ENCODE measurements at places on chromosomes 2 and 18.
A peak's percentile ranks its signal among the peaks of the same experiment; 100 is the strongest.

- DNase-seq: no peak
These were observed 117.8 kb downstream of the WDSUB1 start for GRCh38 chr2:159168707-159169106.

DNA sequence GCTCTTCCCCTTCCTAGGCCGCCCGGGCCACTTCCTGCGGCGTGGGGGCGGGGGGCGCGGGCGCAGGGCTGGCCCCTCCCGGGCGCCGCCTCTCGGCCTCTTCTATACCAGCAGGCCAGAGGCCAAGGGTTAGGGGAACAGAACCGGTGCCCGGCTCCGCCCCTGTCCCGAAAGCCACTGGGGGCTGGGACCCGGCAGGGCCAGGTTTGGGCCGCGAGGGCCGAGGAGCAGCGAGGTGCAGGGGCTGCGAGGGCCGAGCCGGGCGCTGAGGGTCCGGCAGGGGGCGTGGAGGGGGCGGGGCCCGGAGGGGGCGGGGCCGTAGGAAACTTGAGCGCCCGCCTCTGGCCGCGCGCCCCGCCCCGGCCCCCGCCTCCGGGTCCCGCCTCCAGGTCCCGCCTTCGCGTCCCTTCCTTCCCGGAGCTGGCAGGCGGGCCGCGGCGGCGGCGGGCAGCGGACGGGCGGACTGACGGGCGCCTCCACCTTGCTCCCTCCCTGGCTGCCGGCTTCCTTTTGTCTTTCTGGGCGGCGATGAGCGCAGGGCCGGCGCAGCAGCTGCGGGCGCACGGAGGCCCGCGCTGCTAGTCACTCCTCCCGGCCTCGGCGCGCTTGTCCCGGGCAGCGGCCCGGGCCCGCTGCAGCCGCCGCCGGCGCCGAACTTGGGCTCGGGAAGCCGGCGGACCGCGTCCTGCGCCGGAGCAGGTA, at the start of gene HPCAL1:
TSS of gene HPCAL1 (plus strand) at position 426 of the 702 bp plus-strand sequence. CDS start 116,854 bp downstream, outside the sequence.
- DNase-seq: peak; percentile 77

GRCh38 chr2:175576270-175576669, 394.8 kb upstream of the ATP5MC3 start:
- DNase-seq: no peak

- no peak for DNase-seq
These were observed 2.5 kb downstream of the CD8A start for GRCh38 chr2:86788165-86788564.

- DNase-seq: no peak
These were observed 167.0 kb downstream of the MYO5B start for GRCh38 chr18:50027996-50028395.

- DNase-seq: no peak
These were observed 69.4 kb downstream of the TXNL1 start for GRCh38 chr18:56568986-56569385.

GRCh38 chr2:217466805-217467204, 536.0 kb downstream of the TNS1 start:
- DNase-seq: no peak

GRCh38 chr2:15383695-15384350, 177.3 kb downstream of the NBAS start:
- DNase-seq: no peak

- DNase-seq: no peak
These were observed 47.6 kb downstream of the LONRF2 start for GRCh38 chr2:100274566-100275199.

DNA sequence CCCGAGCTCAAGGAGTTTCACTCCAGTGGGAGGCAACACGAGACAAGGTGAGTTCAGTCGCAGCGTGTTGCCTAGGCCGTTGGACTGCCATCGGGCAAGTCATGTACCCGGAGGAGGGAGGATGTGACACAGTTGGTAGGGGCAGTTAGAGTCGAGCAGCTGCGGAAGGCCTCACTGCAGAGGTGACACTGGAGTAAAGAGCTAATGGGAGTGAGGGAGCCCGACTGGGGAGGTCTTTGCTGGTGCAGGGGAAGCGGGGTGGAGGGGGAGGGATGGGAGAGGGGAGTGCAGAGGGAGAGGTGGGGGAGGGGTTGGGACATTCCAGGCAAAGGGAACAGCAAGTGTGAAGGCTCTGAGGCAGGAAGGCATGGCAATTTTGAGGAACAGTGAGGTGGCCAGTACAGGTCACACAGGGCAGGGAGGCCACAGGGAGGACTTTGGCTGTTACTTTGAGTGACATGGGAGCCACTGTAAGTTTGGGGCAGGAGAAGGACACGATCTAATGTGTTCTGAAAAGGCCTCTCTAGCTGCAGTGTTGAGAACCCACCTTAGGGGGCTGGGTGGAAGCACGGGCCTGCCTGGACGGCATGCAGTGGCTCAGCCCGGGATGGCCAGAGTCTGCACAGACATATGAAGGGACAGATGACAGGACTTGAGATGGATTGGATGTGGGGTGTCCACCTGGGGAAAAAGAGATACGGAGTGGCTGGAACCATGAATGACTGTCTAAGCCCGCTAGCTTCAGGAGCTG, 61.1 kb downstream of the KCNF1 start:
- no peak for DNase-seq

DNA sequence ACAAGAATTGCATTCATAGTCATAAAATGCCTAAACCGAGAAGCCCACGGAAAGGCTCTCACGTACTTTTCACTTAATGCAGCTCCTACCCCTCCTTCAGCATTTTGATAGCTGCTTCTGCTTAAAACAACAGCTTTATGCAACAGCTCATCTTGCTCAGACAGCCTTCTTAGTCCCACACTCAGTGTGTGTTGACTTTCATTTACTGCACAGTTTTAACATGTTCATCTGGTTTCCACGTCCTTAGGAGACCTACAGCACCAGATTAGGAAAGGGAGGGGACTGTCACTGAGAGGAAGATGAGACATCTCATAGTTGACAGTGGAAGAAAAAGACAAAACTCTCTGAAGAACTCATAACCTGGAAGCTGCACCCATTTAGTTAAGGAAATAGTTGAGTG, 435.4 kb downstream of the SETBP1 start:
- DNase-seq: no peak

GRCh38 chr18:56565551-56566345, 72.6 kb downstream of the TXNL1 start:
- no peak for DNase-seq

DNA sequence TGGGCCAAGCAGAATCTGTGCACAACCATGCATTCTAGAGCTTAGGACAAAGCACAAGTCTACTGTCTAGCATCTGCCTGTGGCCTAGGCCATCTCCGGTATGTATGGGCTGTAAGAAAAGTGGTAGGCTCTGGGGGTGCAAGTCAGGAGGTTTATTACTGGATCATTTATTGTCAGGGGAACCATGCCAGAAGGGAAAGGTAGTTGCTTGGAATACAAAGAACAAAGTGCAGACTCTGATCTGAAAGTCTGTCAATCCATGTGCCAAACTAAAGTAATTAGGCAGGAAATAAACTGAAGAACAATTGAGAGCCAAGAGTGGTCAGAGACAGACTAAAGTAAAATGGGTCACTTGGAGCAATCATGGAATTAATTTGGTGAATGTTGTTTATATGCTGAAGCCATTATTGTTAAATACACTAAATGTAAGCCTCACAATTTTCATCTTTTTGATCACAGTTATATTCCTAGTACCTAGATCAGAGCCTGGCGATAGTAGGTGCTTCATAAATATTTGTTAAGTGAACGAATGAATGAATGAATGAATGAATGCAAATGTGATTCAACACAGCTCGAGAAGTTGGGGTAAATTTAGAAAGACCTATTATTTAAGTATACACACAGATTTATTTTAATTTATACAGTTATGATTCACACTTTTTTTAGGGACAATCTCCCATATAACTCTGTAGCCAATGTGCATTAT, 260.7 kb upstream of the STON1 start:
- DNase-seq: no peak

DNA sequence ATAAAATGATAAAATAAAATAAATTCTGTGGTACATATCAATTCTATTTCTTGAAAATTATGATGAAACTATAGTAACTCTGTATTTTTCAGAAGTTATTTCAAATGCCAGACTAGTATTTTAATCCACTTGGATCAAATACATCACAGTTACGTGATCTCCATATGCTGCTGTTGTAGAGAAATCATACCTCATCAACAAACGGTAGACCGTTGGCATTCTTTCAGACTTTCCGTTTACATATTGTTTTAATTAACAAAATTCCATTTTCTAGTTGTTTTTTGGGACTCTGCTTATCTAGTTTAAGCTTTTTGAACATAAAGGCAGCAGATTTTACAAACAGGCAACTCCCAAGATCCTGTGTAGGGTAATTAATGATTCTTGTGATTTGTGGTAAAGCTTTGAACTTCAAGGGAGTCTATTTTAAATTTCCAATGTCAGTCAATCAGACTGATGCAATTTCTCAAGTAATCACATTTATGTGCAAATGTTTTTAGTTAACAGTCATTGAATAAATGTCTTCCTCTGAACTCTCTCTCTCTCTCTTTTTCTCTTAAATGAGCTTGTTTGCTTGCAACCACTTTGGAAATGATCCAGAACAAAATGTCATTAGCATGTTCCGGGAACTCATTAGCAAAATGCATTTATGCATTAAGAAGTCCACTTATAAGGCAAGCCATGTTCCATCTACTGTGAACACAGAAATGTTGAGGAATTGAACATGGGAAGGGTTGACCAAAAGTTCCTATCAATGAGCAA, 31.8 kb downstream of the NYAP2 start:
- DNase-seq: no peak

GRCh38 chr2:201261471-201261870, 1.1 kb downstream of the CASP8 start:
- DNase-seq: peak; percentile 45

GRCh38 chr2:33478968-33479731, 2.7 kb downstream of the RASGRP3 start:
- no peak for DNase-seq

- no peak for DNase-seq
These were observed 42.2 kb downstream of the TPO start for GRCh38 chr2:1455466-1455865.

- no peak for DNase-seq
These were observed 158.5 kb downstream of the FTCDNL1 start for GRCh38 chr2:199692489-199692888.

GRCh38 chr2:122704109-122704563, 948.7 kb downstream of the TSN start:
- DNase-seq: no peak

DNA sequence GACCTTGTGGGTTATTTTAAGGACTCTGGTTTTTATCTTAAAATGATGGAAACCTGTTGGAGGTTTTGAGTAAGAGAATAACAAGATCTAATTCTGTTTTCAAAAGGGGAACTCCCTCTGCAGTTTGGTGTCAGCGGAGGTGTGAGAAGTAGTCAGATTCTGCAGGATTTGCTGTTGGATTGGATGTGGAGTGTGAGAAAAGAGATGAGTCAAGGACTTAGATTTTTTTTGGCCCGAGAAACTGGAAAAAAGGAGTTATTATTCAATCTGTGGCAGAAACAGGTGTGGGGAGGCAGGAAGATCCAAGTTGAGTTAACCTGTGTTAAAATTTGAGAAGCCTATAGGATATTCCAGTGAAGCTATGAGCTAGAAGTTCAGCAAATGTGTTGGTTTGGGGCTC, 337.2 kb upstream of the FANCL start:
- DNase-seq: no peak
